ENCODE measurements at places on chromosomes 5 and 9.

- DNase-seq = no peak
These were observed 3.3 kb downstream of the RNF183 start for GRCh38 chr9:113299800-113300292.

DNA sequence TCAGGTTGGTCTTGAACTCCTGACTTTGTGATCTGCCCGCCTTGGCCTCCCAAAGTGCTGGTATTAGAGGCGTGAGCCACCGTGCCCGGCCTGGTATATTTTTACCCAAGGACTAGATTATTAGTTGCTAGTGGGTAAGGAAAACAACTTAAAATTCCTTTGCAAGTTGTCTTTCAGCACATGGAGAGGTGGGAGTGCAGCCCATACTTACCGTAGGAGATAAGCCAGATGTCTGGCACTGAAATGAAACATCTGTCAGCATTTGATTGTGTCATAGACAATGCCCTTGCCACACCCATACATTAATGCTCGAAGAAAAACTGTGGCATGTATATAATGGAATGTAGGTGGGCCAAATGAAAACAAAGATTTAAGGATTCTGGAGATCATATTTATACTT lies 36.6 kb upstream of the ANKH start:
- DNase-seq = no peak

- DNase-seq = no peak
These were observed 157.5 kb downstream of the TRIM32 start for GRCh38 chr9:116844621-116845020.

- peak; percentile 88 for DNase-seq
These were observed 479.4 kb downstream of the DMAC1 start for GRCh38 chr9:7320139-7320538.

DNA sequence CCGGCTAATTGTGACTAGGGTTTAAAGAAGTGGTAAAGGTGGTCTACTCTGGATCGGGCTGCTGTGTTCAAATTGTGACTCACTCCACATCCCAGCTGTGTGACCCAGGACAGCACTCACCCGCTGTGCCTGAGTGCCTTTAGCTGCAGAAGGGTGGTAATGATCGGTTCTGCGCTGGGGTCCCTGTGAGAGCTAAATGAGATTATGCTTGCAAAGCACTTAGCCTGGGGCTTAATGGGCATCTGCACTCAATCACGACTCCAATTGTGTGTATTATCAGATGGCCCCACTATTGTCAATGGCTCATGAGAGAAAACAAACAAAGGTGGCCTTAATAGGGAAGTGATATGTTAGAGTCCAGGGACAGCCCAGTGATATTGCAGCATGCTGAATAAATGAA lies 25.1 kb upstream of the TBC1D2 start:
- peak; percentile 93 for DNase-seq

GRCh38 chr5:149632311-149633251 lies 51.3 kb downstream of the ARHGEF37 start:
- no peak for DNase-seq

DNA sequence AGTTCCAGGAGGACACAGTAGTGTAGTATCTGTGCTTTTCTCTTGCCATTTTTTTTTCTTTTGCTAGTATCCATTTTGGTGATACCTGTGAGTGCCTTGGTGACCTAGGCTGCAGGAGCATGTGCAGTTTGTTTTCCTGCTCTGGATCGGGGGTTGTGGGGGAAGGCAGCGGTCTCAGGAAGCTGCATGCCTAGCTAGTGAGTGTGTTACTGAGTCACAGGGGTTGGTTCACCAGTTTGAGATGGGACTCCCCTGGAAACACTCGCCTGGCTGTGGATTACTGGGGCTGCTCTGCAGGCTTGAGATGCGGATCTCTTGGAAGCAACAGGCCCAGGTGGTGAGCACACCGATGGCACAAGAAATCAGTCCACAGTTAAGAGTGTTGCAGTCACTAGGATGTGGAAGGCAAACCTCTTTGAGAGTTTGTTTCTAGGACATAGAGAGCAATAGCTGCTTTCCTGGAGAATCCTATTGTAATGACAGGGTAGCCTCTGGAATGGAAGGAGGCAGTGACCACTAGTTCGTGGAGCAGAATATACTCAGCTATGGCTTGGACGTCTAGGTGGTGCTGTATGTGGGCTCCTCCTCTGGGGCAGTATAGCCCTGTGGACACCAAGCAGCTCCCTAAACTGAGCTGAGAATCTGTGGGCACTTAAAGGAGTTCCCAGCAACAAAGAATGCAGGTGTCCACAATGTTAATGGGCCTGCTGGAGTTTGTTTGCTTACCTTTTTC lies 20.0 kb upstream of the SPATA31E1 start:
- peak; percentile 84 for DNase-seq

DNA sequence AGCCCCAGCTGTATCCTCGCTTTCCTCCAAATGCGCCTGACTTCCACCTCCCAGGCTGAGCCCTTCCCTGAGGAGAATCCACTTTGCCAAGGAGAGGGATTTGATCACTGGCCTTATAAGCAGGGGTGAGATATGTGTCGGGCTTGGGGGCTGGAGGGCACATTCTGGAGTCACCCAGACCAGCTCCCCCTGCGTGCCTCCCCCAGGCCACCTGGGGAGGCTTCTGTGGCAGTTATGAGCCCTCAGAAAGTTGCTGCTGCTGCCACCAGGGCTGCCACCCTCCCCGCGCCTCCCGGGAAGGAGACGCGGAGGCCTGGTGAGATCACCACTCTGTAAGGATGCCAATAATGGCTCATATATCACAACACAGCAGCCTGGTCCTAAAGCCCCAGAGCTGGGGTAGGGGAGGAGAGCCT lies 211.5 kb downstream of the PAPPA start:
- DNase-seq = peak; percentile 19

DNA sequence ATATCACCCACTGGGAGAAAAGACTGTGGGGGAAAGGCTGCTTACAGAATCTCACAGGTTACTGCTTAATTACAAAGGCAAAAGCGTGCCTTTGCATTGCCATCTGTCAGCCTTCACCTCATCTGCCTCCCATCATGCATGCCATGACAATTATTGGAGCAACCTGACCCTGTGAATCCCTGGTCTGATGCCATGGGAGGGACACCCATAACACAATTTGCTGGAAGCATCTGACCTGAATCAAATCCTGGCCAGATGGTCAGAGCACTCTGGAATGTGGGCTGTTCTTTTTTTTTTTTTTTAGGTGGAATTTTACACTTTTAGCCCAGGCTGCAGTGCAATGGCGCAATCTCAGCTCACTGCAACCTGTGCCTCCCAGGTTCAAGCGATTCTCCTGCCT lies 11.6 kb upstream of the RETREG1 start:
- DNase-seq = peak; percentile 66

- DNase-seq = no peak
These were observed 51.5 kb downstream of the MRPS30 start for GRCh38 chr5:44860267-44860666.

- no peak for DNase-seq
These were observed 42.5 kb downstream of the SFXN1 start for GRCh38 chr5:175520873-175521272.

DNA sequence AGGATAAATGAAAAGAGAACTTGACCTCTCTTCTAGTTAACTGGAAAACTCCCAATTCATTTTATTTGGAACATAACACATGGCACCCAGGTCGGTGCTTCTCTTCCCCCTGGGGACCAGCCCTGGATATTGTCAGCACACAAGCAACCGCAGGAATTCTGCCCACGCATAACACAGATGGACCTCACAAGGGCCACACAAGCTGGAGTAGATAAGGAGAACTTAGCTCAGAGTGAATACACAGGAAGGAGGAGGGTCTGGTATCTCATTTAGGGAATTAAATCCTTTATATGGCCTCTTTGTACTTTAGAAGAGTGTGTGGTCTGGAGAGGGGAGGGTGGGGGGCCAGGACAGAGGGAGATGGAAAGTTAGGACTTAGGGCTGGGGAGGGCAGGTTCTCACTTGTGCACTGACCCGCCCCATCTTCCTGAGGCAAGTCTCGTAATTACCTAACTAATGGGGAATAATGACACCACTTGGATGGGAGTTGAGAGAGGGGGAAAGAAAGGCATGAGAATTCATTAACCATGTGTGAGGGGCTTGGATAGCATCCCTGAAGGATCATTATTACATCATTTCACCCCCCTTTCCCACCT lies 341.2 kb upstream of the WWC1 start:
- DNase-seq = peak; percentile 84

- no peak for DNase-seq
These were observed 76.3 kb downstream of the FOCAD start for GRCh38 chr9:20760246-20760891.

DNA sequence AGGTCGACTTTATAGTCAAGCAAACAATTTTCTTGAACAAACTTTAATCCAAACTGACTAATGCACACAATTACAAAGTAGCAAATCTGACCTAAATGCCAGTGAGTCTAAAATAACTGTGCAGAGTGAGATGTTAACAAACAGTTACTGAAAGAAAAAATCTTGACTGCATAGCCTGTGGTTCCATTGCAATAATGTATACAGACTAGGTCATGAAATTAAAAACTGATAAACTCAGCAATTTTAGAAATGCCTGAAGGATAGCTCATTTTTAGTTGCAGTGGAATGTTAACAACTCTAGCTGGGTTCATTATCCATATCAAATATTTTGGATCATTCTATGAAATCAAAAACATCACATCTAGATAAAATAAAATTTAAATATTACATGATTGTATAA lies 73.4 kb upstream of the CDH12 start:
- no peak for DNase-seq

DNA sequence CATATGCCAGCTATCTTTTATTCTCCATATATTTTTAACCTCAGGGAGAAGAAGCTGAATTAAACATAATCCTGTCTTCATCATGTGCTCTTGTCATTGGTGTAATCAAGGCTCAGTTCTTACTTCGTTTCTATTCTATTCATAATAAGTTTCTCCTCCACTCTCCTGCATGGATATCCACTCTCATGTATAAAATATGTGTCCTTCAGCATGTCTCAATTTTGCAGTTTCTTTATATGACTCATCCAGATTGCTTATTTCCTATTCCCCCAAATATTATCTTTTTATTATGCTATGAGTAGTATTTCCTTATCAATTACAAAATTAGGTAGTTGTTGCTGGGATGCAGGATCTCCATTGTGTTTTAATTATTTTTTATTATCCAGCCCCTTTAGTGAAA lies 643.7 kb upstream of the ACO1 start:
- no peak for DNase-seq

DNA sequence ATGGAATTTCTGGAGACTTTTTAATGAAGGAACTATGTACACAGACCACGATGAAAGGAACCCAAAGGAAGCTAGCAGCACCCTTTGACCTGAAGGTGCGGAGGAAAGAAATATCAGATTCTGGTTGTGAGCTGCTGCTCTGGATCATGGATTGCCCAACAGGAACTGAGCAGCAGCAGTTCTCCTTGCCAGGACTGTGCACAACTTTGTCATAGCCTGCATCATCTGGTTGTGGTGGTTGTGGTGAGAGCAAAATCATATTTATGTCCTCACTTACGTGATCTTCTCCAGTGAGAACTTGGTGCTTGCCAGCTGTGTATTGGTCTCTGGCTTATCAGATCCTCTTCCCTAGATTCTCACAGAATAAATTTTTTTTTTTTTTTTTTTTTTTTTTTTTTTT lies 70.7 kb upstream of the LPAR1 start:
- DNase-seq = no peak

GRCh38 chr9:104858846-104859245 lies 69.1 kb downstream of the ABCA1 start:
- DNase-seq = no peak

DNA sequence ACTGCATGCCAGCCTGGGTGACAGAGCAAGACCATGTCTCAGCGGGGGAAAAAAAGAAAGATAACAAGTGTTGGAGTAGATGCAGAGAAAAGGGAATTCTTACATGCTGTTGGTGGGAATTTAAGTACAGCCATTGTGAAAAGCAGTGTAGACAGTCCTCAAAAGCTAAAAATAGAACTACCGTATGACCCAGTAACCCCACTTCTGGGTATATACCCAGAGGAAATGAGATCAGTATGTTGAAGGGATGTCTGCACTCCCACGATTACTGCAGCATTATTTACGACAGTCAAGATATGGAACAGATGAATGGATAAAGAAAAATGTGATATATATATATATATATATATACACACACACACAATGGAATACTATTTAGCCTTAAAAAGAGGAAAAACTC lies 225.3 kb upstream of the SLC24A2 start:
- DNase-seq = no peak

- no peak for DNase-seq
These were observed 187.3 kb downstream of the SNX18 start for GRCh38 chr5:54704825-54705224.

- DNase-seq = peak; percentile 69
These were observed 1.5 kb downstream of the VAV2 start for GRCh38 chr9:133990366-133991213.

DNA sequence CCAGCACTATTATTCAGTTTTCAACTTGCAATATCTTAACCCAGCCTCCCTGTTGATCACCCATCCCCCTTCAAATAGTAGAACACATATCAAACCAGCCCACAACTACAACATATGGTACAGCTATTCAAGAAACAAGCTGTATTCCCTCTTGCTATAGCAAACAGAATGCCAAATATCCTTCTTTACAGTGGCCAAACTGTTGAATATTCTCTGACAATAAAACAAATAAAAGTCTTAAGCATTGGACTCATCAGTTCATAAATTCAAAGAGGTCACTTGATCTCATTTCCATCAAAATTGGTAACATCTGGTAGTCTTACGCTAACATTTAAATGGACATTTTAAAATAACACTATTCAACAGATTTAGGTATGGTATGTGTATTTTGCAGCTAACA lies 350.8 kb downstream of the EFNA5 start:
- DNase-seq = no peak

- no peak for DNase-seq
These were observed 11.6 kb upstream of the ZNF367 start for GRCh38 chr9:96429732-96430131.

DNA sequence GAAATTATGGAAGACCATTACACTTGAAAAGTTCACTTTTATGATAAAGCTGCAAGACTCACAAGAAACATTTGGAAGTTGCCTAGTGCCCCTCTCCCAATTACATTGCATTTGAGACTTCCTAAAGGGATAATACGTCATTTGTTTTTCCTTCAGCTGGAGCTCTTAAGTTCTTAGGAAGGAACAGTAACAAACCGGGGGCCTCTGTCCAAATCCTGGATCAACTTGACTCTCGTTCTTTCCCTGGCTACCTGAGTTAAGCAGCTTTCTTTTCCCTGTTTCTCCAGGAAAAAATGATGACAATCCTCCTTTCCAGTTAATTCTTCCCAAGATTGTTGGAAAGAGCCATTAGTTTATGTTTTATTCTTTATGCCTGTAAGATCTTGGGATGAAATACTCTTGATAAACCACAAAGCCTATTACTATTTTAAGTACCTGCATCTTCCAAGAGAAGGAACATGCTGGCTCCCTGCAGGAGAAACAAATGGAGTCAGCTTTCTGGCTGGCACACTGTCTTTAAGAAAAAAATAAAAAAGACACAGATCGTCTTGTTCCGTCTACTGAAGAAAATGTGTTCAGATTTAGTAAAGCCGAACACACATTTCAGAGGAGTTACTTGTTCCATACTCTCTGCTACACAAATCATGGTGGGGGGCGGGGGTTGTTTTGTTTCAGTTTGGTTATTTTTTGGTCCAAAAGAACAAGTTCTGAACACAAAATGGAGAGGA lies 297.9 kb downstream of the EFNA5 start:
- no peak for DNase-seq

Data from mesendoderm (in vitro differentiated cells).